ENCODE measurements at places on chromosomes 13 and 19. TPM values are rescaled to one million over a fixed set of nuclear protein-coding genes. Genes with fewer than 3 reads are reported as not detected.
A peak's percentile ranks its signal among the peaks of the same experiment; 100 is the strongest.

KIR3DL2 gene
- not detected for total RNA-seq

DNA sequence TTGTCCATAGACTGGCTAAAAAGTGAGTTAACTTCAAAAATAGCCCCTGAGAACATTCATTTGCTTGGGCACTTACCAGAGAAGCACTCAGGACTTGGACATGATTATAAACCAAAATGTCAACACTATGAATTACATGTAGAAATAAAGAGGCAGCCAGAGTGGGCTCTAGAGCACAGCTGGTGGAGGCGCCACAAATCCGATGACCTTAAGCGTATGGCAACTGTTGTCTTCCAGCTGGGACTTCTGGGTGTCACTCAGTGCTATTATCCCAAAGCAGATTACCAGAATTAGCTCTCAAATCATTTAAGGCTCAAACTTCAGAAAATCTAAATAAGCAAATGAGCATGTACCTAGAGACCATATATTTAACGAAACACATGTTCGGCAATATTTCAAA is 1255.5 kb upstream of the SLC10A2 start:
- no peak for DNase-seq

KDELR1 gene
- total RNA-seq, result 90.2 TPM

HNRNPA1L2 gene
- 6.2 TPM for total RNA-seq

GRCh38 chr13:113996081-113996911 is 22.4 kb upstream of the C13orf46 start:
- no peak for DNase-seq

CEACAM8 gene
- total RNA-seq, result not detected

- no peak for DNase-seq
Measured at GRCh38 chr19:2303211-2303798, 4.6 kb downstream of the LINGO3 start.

GRCh38 chr13:103007427-103007762 is 58.8 kb downstream of the SLC10A2 start:
- no peak for DNase-seq

FBXL12 gene
- 31.4 TPM for total RNA-seq

LRRC63 gene
- total RNA-seq, result 0.26 TPM

- DNase-seq, result no peak
Measured at GRCh38 chr19:27860309-27860934, 1352.5 kb downstream of the UQCRFS1 start.

GRCh38 chr13:23923031-23923430 is 25.7 kb upstream of the C1QTNF9B start:
- DNase-seq, result no peak

- DNase-seq, result no peak
Measured at GRCh38 chr13:110339975-110340550, 33.0 kb downstream of the COL4A2 start.

- peak; percentile 15 for DNase-seq
Measured at GRCh38 chr19:47609906-47610894, 1.3 kb downstream of the BICRA start.

DNA sequence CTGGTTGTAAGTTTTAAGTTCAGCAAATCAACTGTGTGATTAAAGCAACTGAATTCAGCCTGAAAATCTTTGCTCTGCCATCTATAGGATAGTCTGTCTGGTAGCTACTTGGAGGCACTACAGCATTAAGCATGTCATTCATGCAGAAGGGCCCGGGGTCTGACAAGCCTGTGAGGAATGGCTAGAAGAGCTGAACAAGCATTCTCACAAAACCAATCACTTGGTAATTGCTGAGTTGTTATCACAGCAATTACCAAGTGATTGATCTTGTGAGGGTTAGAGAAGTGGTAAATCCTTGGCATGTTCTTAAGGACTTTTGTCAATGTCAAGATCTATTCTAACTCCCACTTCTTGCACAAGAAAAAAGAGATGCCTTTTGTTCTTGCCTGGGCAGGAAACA is 356.1 kb downstream of the FGF14 start:
- no peak for DNase-seq

GRCh38 chr13:31870511-31870910 is 131.2 kb downstream of the RXFP2 start:
- no peak for DNase-seq

TRMT1 gene
- 91.8 TPM for total RNA-seq

GRCh38 chr19:17866964-17867486 is 4.7 kb upstream of the SLC5A5 start:
- no peak for DNase-seq

GRCh38 chr19:19591133-19591825 is 27.2 kb downstream of the PBX4 start:
- DNase-seq, result peak; percentile 95

DNA sequence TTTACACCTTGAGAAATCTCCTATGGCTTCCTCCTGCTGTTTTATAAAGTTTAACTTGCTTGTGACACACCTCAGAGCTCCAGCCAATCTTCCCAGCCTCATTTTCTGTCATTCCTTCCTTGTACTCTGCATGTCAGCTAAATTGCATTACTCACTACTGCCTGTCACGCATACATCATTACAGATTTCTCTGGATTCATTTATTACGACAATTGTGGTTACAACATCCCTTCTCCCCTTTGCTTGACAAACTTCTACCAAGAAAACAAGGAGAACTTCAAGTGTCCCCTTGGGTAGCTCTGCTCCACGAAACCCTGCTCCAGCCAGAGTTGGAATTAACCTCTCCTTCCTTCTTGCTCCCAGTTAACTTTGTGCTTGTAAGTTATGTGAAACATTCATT is 22.0 kb upstream of the GPR18 start:
- DNase-seq, result no peak

All from PC-3 (cell line).